ENCODE measurements at places on chromosomes 16 and 17.

DNA sequence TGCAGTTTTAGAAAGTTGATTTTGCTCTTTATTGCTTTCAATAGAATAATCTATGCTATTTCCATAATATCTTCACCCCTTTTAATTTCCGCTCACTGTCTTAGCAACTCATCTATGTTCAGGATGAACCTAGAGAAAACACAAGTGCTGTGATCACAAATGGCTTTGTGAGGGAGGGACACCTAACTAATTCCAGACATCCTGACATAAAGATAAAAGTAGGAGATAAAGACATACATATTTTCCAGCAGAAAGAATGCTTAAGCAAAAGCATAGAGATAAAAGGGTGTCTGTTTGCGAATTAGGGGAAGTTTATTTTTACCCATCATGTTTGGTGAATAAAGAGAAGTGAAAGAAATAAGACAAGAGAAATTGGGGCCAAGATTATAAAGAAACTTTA is 254.2 kb downstream of the KCNJ2 start:
- no peak for DNase-seq

GRCh38 chr17:62866471-62866870 is 58.4 kb upstream of the MARCHF10 start:
- no peak for DNase-seq

- no peak for DNase-seq
These were observed 98.1 kb upstream of the SEC14L1 start for GRCh38 chr17:77042476-77043231.

DNA sequence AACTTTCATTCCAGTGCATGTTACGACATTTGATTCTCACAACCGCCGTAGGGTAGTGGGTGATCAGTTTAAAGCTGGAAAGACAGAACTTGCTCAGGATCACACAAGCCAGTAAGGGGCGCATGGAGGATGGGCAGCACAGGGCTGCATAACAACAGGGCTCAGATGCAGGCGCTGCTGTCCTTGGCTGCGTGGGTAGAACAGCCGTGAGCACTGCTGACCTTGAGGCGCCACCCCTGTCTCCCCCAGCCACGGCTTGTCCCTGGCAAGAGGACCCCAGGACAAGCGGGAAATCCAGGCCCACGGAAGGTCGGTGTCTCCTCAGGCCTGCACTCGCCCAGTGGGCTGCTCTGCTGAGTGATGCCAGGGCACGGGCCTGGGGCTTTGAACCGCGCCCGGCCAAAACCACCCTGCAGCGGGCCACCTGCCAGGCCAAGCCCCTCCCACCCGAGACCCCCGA is 84.7 kb downstream of the LMF1 start:
- no peak for DNase-seq

DNA sequence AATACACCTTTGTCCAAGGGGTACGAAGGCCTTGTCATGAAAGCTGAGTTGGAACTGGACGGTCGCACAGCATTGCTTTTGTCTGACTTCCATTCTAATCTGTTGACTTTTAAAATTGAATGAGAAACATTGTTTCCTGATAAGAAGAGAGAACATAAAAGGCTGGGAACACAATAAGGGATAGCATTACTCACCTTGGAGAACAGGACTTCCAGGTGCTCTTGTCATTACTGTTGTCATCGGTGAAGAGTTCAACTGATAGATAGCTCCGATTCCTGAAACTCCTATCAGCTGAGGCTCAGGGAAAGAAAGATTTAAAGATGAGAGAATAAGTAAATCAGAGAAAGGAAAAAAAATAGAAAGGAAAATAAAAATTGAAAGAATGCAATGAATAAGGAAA is 351.1 kb downstream of the KCNJ2 start:
- no peak for DNase-seq
